Colonic mucosa (tissue), 4 donors: ENCODE measurements at places on chromosomes 1 and 21. TPM values are rescaled to one million over a fixed set of nuclear protein-coding genes. Genes with fewer than 3 reads are reported as not detected.

The RCSD1 gene
- total RNA-seq, result 5.7 TPM

The SLC45A3 gene
- 17.9 TPM for total RNA-seq

The PDPN gene
- total RNA-seq, result 2.7 TPM

The LCE3D gene
- total RNA-seq, result not detected

The DENND2C gene
- 1.3 TPM for total RNA-seq

The CYYR1 gene
- total RNA-seq, result 5.5 TPM

The PRAMEF15 gene
- total RNA-seq, result not detected
